Kidney (tissue), 22 donors: ENCODE measurements at places on chromosomes 6 and 20. TPM values are rescaled to one million over a fixed set of nuclear protein-coding genes. Genes with fewer than 3 reads are reported as not detected.

DNA sequence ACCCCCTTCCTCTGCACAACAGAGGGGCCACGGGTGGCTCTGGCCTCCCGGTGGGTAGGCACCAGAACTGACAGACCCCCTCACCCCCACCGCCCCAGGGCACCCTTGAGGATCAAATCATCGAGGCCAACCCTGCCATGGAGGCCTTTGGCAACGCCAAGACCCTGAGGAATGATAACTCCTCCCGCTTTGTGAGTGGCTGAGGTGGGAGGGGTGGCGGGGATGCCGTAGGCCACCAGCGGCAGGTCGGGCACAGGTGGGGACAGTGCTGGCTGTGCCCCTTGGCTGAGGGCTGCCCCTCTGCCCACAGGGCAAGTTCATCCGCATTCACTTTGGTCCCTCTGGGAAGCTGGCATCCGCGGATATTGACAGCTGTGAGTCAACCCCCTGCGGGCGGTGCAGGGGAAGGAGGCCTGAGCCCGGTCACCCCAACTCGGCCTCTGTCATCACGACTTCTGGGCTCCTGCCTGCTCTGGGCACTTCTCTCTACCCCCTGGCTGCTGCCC is 29.1 kb downstream of the MYH7B start:
- no peak for DNase-seq

- no peak for DNase-seq
Observed at GRCh38 chr6:9704989-9705388, 709.9 kb downstream of the TFAP2A start.

GRCh38 chr6:119739769-119740168 is 390.2 kb upstream of the MAN1A1 start:
- DNase-seq = no peak

GRCh38 chr6:109456710-109457561 is 1.4 kb upstream of the MICAL1 start:
- no peak for DNase-seq

DNA sequence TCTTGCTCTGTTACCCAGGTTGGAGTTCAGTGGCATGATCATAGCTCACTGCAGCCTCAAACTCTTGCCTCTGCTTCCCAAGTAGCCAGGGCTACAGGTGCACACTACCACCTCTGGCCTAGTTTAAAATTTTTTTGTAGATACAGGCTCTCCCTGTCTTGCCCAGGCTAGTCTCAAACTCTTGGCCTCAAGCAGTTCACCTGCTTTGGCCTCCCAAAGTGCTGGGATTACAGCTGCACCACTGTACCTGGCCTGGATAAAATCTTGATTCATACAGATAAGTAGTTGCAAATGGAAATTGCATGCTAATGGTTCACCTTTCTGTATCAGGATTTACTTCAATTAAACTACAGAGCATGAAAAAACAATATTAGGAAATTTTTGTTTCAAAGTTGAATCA is 4.2 kb downstream of the CD2AP start:
- no peak for DNase-seq

GRCh38 chr6:57822896-57823358 is 505.5 kb downstream of the PRIM2 start:
- DNase-seq = no peak

GRCh38 chr6:21592953-21593352 is 598 bp upstream of the SOX4 start:
- no peak for DNase-seq

GRCh38 chr6:168817558-168818159 is 376.7 kb downstream of the SMOC2 start:
- no peak for DNase-seq

DNA sequence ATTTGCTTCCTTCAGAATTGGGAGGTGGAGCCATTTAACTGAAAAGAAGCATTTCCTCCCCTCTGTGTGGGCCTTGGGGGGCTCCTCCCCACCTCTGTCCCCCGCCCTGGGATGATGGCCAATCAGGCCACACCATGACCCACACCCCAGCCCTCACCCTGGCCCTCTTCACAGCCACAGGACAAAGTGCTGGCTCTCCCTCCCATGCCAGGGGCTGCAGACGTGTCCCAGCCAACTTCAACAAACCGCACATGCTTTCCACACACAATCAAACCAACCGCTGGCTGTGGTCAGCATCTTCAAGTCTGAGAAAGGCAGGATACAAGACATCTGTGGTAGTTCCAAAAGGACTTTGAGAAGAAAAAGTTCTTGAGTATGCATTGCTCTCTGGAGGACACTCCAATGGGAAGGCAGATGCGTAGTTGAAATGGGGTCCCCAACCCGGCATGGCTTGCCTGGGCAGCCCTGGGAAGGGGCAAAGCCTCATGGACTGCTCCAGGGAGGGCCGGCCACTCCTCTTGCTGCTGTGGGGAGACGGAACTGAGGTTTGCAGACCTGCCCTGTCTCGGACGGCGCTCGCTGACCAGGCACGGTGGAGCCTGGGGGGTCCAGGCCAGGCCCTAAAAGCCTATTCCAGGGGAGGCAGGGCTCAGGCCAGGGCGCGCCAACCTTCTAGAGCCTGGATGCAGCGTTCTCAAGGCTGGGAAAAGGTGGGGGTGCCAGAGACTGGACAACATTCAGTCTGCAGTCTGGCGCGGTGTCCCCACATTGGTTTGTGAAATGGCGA is 12.2 kb downstream of the TTLL2 start:
- no peak for DNase-seq

GRCh38 chr20:37990571-37991151 is 42.6 kb downstream of the TTI1 start:
- DNase-seq = no peak

DNA sequence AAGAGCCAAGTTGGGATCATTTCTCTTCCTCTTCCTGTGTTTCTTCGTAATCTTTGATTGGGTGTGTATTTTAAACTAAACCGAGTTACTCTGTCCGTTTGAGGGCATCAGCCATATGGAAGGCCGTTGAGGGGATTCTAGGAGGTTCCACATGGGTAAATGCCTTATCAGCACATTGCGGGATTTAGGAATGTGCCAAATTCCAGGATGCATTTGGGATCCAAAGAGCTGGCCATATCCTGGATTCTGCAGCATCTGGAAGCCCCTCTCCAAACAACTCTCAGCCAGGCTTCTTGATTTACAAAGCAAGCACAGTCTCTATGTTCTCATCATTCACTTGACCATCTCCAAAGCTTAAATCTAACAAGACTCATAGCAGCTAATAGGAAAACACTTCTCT is 67.6 kb upstream of the RIN2 start:
- DNase-seq = no peak

F13A1 gene
- 28.9 TPM for polyA plus RNA-seq

VPS16 gene
- polyA plus RNA-seq = 38.8 TPM

RRAGD gene
- polyA plus RNA-seq = 51.6 TPM

OLIG3 gene
- polyA plus RNA-seq = not detected

THBS2 gene
- polyA plus RNA-seq = 2.7 TPM

GGTLC1 gene
- polyA plus RNA-seq = not detected

SLC35F1 gene
- 0.28 TPM for polyA plus RNA-seq

CAPN11 gene
- polyA plus RNA-seq = 0.39 TPM

FAXC gene
- 3.3 TPM for polyA plus RNA-seq
